ENCODE measurements at places on chromosomes 5 and 9.

GRCh38 chr5:89241186-89241585 lies 358.2 kb upstream of the MEF2C start:
- DNase-seq, result no peak

GRCh38 chr5:135642488-135642870 lies 63.7 kb upstream of the CXCL14 start:
- DNase-seq, result no peak

DNA sequence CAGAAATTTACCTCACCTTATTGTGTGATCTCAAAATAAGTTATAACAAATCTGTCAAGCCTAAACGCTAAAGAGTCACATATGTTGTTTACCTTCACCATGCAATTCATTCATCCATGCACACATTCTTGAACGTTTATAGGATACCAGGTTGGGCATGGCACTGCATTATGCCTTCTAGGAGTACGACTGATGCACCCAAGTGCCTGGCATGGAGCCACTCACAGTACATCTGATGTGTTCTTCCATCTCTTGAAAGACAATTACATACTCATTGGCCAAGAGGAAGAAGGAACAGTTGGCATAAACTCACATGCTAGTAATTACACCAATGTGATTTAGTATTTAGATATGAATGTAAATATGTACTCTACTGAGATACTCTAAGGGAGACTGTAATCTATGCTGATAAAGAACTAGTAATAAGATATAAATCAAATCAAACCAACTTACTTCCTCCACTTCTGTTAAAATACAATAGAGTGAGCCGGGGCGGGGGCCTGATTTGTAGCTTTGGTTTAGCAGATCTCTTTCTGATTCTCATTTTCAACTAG lies 90.7 kb downstream of the LPAR1 start:
- DNase-seq, result no peak

- no peak for DNase-seq
Observed at GRCh38 chr5:163079618-163080017, 357.8 kb upstream of the CCNG1 start.

- DNase-seq, result no peak
Observed at GRCh38 chr9:89528540-89528939, 30.6 kb upstream of the SEMA4D start.

DNA sequence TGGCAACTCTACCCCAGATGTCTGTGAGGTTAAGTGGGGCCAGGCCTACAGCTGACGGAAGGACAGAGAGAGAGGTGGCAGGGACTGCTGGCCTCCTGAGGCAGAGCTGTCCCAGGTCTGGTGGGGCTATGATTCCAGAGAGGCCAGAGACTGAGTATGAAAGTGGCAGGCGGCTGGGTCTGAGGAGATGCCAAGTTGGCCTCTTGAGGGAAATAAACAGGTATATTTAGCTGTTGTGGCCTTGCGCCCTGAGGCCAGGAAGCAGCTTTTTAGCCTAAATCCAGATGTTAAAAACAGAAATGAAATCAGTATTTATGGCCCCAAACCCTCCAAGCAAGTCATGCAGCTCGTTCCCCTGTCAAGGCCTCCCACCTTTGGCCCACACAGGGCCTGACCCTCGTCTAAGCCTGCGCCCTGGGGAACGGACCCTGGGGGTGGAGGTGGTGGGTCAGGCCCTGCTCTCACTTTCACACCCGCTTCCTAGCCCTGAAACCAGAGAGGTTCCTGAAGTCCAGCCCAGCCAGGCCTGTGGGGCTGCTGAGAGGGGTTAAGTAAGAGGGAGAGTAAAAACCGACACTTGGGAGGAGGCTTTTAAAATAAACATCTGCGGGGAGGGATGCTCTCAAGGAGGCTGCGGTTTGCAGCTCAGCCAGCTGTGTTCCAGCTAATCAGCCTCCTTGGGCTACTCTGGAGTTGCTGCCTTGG lies 18.7 kb downstream of the PCDHGC5 start:
- no peak for DNase-seq

DNA sequence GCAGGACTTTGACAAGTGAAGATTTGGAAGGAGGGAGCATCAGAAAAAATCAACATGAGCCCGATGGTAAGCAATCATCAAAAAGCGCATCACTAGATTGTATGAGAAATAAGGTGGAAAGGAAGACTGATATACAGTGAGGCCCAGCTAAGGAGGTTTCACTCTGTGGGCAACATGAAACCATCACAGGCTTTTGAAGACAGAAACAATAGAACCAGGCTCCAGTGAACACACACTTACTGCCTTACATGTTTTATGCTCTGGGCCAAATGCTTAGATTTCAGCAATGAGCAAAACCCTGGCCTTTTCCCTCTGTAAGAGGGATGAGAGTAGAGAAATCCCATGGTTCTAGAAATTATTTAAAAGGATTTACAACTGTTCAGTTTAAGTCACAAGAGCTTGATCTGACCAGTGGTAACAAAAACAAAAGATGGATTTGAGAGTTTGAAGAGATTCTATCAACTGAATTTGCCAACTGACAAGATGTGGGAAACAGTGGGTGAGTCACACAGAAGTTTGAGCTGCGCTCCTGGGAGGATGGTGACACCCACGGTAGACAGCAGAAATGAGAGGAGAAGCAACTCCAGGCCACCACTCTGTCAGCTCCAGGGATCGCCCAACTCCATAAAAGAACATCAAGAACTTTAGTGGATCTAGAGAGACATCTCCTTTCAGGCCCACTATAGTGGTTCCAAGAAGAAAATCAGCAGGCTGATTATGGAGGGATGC lies 261.8 kb downstream of the MCTP1 start:
- DNase-seq, result no peak

GRCh38 chr9:7489036-7489435 lies 310.5 kb downstream of the DMAC1 start:
- peak; percentile 67 for DNase-seq

- no peak for DNase-seq
Observed at GRCh38 chr5:63439537-63439936, 522.7 kb downstream of the HTR1A start.

- peak; percentile 33 for DNase-seq
Observed at GRCh38 chr5:142013734-142014521, 1.1 kb upstream of the GNPDA1 start.

GRCh38 chr9:85298499-85298898 lies 443.3 kb downstream of the AGTPBP1 start:
- DNase-seq, result no peak

DNA sequence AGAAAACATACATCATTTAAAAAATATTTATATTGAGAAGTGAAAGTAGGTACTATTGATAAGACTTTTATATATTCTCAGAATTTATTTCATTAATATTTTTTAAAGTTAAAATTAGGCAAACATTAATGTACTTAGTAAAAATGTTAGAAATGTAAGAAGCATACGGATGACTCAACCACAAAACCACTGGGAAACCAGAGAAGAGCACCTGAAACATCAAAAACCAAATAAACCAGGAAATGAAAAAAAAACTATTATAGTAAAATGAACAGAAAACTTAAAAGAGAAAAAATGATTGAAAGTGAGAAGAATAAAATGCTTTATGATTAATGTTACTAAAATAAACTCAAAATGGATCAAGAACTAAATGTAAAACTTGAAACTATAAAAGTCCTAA lies 233.2 kb upstream of the DAB2 start:
- no peak for DNase-seq

- DNase-seq, result no peak
Observed at GRCh38 chr9:93807166-93808074, 147.7 kb downstream of the BARX1 start.

GRCh38 chr9:86315078-86315477 lies 32.7 kb upstream of the ISCA1 start:
- no peak for DNase-seq
